ENCODE measurements at places on chromosomes 2 and 18. TPM values are rescaled to one million over a fixed set of nuclear protein-coding genes. Genes with fewer than 3 reads are reported as not detected.

GRCh38 chr2:106090916-106091618 lies 103.0 kb downstream of the UXS1 start:
- no peak for DNase-seq
- H3K4me3 ChIP-seq = no peak overlapping the region
- H3K4me1 ChIP-seq = no peaks in the 10 kb centered on the region
- no peaks in the 10 kb centered on the region for H3K27me3 ChIP-seq
- H3K27ac ChIP-seq = no peak overlapping the region

DNA sequence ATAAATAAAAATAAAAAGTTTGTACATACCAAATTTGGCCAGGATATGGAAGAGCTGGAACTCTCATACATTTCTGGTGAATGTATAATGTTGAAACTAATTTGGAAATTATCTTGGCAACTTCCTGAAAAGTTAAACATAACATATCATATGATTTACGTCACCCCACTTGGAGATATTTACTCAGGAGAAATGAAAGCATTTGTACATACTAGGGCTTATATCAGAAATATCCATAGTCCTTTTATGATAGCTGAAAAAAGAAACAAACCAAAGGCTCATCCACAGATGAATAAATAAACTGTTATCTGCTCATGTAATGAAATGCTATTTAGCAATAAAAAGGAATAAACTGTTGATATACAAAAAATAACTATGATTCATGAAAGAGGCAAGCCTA lies 318.2 kb upstream of the NRXN1 start:
- no peaks in the 10 kb centered on the region for H3K27me3 ChIP-seq
- no peak for DNase-seq
- H3K4me1 ChIP-seq = 0 out of 2 replicates have a peak, but pooled peaks cover 3% of the 10 kb centered on the region
- H3K36me3 ChIP-seq = no peaks in the 10 kb centered on the region

GRCh38 chr2:182482511-182482910 lies 55.7 kb upstream of the PDE1A start:
- no peaks in the 10 kb centered on the region for H3K4me1 ChIP-seq
- no peak for DNase-seq
- no peak overlapping the region for H3K4me3 ChIP-seq
- H3K27ac ChIP-seq = no peak overlapping the region
- no peaks in the 10 kb centered on the region for H3K27me3 ChIP-seq

DNA sequence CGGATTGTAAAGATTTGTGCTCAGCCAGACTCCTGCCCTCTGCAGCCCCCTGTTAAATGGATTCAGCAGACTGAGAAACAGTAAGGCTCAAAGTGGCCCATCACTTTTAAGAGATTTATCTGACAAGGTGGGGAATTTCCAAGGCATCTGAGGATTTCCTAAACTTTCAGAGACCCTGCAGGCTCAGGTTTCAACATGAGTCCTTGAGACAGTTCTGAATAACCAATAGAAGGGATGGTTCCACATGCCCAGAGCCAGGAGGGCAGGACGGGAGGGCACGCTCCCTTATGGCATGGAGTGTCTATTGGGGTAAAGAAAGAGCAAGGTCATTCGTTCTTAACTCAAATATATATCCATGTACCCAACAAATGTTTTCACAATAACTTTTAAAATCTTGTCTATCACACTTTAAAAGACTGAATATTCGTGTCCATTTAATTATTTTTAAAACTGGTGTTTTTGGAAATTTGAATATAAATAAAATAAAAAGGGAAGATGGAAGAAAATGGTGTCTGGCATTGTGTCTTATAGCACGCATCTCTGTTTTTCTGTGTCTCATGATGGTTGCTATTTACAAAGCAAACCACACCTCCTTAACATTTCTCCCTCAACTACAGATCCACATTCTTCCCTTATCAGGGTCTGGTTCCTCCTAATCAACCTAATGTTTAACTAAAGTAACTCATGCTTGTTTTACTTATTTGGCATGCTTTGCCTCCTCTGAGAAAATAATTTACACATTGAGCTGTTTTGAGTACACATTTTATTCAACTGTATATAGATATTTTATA lies 56.0 kb upstream of the DSG1 start:
- no peak overlapping the region for H3K4me3 ChIP-seq
- no peaks in the 10 kb centered on the region for H3K36me3 ChIP-seq
- no peak for DNase-seq
- H3K27ac ChIP-seq = no peak overlapping the region

- no peaks in the 10 kb centered on the region for H3K4me1 ChIP-seq
- no peaks in the 10 kb centered on the region for H3K36me3 ChIP-seq
- no peak overlapping the region for H3K27ac ChIP-seq
- H3K27me3 ChIP-seq = no peaks in the 10 kb centered on the region
Observed at GRCh38 chr2:58514252-58514651, 273.1 kb upstream of the FANCL start.

DSG1 gene
- not detected for total RNA-seq

All from H9 (cell line).